Germinal center (tissue), 1 donor: ENCODE measurements at places on chromosomes 6 and 20.

DNA sequence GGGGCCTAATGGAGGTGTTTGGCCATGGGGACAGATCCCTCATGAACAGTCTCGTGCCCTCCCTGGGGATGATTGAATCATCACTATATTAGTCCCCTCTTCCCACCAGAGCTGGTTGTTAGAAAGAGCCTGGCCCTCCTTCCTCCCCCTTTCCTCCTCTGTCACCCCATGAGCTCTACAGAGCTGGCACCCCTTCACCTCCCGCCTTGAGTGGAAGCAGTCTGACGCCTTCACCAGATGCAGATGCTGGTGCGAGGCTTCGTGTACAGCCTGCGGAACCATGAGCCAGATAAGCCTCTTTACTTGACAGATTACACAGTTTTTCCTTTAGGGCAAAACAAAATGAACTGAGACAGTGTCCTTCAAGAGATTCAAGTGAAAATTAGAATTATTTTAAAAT lies 74.4 kb upstream of the RIPOR2 start:
- no peak for DNase-seq

GRCh38 chr6:157226026-157226625 lies 97.2 kb downstream of the TMEM242 start:
- DNase-seq, result no peak

- DNase-seq, result no peak
Measured at GRCh38 chr6:8821981-8822381, 386.6 kb upstream of the SLC35B3 start.

- no peak for DNase-seq
Measured at GRCh38 chr6:118313208-118313607, 234.9 kb upstream of the PLN start.

GRCh38 chr6:109202409-109203264 lies 107.3 kb downstream of the CEP57L1 start:
- no peak for DNase-seq
